ENCODE measurements at places on chromosomes 5 and 9. TPM values are rescaled to one million over a fixed set of nuclear protein-coding genes. Genes with fewer than 3 reads are reported as not detected.

DNA sequence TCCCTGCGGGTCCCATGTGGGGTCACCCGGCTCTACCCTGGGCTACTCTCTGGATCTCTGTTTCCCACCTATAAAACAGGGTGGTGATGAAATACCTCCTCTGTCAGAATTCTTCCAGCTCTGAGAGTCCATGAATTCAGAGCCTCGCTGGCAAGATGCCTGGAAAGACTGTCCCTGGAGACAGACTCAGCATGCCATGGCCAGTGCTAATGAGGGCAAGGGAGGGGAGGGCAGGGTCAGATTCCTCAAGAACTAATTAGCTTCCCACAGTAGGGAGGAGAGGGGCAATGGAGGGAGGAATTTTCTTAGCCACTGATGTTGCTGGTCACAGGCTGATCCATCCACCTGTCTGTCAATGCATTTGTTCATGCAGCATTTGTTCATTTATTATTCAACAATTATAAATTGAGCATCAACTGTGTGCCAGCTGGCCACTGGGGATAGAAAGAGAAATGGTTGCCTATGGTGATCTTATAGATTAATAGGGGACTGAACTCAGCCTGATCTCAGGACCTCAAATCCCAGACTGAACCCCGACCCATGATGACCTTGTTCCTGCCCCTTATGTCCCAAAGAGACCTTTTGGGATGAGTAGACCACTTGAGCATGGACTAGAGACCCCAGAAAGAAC is 4.7 kb downstream of the SYNPO start:
- no peak for DNase-seq

DNA sequence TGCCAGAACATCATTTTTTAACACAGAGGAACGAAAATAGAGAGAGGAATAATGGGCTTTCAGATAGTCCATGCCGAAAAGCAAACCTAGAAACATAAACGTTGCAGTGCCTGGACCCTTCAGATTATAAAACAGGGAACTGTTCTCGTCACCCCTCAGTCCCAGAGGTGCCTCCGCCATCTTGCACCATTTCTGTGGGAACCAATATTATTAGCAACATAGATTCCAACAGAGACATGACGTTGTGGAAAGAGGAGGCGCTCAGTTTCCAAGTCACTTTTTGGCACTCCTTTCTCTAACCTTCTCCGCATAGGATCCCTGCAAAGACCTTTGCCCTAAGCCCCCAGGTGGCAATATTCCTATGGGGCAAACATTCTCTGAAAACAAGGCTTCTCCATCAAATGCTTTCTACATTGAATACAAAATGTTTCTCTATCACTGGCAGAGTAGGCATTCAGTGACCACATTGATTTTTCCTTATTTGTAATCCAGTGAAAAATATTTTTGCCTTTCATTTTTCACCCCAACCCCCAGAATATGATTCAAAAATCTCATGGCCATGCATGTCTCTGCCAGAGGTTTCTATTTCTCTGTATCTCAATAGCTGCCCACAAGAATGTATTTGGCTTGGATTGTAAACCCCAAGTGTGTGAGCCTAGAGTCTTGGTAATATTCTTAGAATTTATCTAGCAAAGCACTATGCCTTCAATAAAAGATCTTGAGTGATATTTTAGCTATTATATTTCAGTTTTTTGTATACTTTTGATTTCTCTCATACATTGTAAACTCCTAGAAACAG is 500.8 kb upstream of the WWC1 start:
- DNase-seq = no peak

- peak; percentile 68 for DNase-seq
These were observed 9.0 kb downstream of the TOR1B start for GRCh38 chr9:129811967-129812363.

DNA sequence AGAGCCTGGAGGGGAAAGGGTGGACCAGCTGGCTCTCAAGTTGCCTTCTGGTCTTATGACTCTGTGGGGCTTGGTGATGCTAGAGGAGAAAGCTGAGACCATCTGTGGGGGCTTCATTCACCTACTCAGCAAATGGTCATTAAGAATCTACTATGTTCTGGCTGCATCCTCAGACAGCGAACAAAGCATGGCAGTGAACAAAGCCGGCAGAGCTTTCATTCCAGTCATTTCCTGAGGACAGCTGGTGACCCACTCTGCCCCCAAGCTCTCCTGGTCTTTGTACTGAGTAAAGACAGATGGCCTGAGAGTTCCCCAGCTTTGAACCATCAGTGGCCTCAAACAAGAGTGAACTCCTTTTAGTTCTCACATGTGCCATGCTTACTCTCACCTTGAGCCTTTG is 48.0 kb downstream of the FGF1 start:
- no peak for DNase-seq

PTGES gene
- not detected for total RNA-seq

CDKN2B gene
- 4.3 TPM for total RNA-seq

- DNase-seq = no peak
These were observed 942.5 kb downstream of the EFNA5 start for GRCh38 chr5:106728208-106728607.

DNA sequence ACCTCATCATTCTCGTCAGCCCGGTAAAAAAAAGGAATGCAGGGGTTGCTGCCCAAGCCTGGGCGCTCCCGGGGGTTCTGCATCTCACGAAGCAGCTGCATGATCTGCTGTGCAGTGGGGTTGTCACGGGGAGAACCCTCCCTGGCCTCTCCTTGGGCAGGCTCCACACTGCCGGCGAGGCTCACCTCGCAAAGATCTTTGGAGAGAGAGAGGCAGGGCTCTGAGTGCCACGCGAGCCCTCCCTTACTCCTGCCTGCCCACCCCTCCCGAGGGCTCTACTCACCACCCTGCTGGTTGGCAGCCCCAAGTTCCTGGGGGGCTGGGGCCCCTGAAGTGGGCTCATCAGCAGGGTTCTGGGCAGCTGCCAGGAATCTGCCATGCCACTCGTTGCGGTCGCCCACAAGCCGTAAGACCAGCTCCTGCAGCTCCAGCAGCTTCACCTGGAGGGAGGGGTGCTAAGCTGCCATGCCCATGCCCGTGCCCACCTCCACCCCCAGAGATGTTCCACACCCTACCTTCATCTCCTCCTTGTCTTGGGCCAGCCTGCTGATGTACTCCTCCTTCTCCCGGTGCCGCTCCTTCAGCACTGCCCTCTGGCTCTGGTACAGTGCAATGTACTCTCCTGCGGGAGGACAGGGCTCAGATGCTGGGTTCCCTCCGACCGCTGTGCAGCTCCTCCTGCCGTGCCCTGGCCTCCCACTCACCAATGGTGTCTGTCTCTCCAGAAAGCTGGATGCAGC is 18.6 kb downstream of the GOLGA2 start:
- no peak for DNase-seq

DNA sequence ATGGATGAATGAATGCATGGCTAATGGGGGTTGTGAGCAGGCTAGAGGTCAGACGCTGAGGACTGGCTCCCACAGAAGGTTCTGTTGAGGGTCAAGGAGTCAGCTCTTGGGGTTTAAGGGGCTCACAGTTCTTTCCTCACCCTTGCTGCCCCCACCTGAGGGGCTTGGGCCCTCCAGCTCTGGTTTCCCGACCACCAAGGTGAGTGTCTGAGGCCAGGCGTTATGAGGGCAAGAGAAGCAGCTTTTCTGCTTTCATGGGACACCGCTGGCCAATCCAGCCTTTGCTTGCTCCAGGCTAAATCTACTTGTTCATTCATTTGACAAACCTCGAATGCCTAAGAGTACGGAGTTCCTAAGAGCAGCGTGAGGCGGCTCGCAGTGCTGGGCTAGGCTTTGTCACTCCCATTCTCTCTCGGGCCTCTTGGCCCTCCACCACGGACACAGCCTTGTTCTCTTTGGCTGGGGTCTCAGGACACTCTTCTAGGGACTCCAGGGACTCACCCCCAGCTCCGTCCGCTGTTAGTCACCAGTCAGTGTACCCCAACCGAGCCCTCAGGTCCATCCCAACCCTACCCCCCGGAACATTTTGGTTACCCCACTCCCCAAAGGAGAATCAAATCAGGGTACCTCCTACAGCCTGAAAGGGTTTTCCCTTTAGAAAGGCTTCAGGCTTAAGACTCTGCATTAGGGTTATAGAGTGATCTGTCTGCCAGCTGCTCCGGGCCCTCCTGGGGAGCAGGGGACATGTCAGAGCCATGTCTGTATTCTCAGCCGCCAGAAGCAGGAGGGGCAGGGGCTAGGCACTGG is 210.1 kb upstream of the MVB12B start:
- no peak for DNase-seq

GABRA6 gene
- not detected for total RNA-seq

- no peak for DNase-seq
These were observed 122.2 kb upstream of the CACNA1B start for GRCh38 chr9:137755261-137755927.

DNA sequence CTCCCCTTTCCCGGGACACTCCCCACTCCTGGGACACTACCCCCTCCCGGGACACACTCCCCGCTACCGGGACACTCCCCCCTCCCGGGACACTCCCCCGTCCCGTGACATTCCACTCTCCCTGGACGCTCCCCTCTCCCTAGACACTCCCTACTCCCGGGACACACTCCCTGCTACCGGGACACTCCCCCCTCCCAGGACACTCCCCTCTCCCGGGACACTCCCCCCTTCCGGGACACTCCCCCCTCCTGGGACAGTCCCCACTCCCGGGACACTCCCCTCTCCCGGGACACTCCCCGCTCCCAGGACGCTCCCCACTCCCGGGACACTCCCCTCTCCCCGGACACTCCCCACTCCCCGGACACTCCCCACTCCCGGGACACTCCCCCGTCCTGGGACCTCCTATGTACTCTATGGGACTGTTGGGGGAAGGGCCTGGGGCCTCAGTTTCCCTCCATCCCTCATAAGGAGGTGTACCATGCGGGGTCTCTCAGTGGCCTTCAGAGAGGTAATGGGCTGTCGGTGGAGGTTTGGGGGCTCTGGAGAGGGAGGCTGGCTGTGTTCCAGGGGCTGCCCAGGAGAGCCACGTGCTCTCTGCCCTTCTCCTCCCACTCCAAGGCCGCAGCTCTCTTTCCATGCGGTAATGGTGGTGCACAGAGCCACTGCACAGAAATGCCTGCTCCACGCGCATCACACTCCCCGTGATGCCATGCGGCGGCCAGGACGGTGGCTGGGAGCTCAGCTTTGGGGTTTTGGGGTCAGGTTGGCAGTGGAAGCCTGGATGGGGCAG is 96.2 kb downstream of the RXRA start:
- DNase-seq = no peak

DNA sequence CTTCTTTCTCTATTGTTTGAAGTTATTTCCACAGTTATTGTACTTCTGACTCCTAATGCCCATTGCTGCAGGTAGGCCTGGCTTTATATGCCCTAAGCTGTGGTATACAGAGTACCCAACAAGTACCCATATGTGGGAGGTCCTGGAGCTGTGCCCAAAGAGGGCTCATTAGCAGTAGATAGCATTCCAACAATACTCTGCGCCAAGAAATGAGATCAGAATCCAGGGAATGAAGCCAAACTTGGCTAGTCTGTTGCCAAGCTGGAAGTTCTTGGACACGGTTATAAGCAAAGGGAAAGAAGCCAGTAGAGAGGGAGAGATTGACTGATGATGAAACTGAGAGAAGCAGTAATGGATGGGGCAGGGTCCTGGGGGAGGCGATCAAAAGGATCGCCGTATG is 29.7 kb upstream of the FAM169A start:
- no peak for DNase-seq

DNA sequence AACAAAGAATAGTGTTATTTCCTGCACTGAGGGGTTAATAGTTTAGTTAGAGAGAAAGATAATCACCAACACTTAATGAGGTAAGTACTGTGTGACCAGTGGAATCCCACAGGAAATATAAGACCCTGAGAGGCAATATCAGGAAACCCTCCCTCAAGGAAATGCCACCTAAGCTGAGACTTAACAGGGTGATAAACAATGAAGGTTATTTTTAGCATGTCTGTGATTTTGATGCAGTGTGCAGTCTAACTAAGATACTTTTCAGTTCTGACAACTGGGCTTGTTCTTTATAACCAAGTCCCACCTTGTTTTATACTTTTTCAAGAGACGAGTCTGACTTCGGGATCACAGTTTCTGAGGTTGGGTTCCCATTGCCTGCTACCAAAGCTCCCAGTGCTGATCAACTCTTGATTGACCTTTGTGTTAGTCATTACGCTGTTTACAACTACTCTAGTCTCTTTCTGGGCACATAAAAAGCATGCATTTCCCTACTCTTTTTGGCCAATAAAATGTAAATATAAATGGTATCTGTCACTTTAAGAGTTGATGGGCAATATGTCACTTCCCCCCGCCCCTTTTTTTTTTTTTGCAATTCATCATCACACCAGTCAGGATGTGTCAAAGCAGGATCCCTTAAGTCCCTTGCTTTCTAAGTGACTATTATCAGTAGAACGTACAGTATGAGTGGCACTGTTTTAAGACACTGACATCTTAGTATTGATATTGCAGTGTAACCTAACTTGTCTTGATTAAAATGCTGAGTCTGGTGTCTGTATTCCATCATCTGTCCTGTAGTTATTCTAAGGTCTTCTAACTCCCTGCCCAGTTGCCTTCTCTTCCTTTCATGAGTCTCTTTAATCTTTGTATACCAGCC is 31.4 kb downstream of the C6 start:
- peak; percentile 20 for DNase-seq

All from Karpas-422 (cell line).